NCI-H510A (cell line): ENCODE measurements at places on chromosomes 4 and X.

DNA sequence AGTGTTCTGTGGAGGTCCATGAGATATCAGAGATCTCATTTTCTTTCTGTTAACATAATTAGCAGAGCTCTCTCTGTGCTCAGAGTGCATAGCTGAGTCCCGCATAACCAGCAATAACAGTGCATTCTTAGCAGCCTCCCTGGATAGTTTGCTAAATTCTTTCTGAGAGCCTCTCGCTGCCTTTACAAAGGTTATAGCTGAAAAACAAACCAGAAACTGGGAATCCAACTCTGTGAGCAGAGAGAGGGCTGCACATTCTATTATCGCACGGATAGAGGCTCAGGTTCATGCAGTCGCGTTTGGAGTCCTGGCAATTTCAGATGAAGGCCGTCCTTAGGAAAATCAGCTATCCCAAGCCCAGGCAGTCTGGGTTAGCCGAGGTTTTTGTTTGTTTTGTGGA is 1.2 kb downstream of the ENPP6 start:
- DNase-seq = no peak

DNA sequence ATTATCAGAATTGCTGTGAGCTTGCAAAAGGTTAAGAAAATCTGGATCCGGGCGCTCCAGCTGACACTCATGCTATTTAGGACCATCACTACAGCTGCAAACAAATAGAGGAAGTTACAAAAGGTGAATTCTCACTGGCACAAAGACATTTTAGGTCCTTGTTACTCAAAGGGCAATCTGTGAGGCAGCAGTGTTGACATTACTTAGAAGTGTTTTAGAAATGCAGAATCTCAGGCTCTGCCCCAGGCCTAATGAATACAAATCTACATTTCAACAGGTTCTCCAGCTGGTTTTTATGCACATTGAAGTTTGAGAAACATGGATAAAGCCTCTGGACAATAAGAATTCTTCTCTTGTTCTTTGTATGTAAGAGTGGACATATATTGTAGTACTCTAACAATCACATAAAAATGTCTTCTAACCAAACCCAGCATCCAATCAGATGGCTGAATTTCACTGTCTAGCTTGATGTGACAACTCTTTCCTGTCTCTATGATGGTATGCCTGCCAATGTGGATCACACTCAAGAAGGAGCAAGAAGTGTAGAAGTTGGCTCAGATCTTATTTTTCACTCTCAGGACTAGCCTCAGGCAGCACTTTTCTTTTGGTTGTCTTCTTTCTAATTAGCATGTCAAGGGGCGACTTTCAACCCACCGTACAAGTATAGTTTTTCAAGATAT is 18.8 kb downstream of the SLC7A11 start:
- DNase-seq = no peak

GRCh38 chr4:150581641-150582051 is 305 bp upstream of the MAB21L2 start:
- no peak for DNase-seq

GRCh38 chr4:78288327-78288726 is 231.2 kb downstream of the FRAS1 start:
- DNase-seq = no peak

- no peak for DNase-seq
Observed at GRCh38 chr4:140641789-140642439, 73.2 kb upstream of the UCP1 start.

DNA sequence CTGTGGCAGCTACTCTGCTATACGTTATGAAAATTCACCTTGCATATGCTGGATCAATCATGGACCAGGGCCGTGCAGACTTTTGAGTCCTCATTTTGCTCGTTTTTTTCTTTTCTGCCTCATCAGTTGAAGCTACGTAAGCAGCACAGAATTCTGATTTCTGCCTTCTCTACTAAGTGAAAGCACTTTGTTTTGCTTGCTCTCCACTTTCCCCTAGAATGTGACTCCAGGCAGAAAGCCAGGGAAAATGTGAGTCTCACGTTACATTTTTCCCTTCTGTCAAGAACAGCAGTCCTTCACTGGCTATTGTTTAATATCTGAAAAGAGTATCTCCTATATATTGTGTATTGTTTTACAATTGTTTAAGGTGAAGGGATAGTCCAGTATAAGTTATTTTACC is 1840.1 kb downstream of the PCDH7 start:
- DNase-seq = no peak

DNA sequence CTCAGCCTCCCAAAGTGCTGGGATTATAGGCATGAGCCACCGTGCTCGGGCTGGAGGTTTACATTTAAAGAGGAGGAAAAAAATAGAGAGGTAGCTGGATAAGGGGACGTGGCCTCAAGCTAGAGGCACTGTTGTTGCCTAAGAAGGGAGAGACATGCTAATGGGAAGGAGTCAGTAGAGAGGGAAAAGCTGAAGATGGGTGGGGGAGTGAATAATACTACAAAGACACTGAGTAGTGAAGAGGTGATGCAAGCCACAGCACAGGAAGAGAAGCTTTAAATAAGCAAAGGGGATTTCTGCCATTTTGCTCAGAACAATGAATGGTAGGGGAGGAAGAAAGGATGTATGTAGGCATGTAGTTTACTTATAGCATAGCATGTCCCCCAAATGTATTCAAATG is 11.5 kb upstream of the AP1S2 start:
- DNase-seq = no peak

DNA sequence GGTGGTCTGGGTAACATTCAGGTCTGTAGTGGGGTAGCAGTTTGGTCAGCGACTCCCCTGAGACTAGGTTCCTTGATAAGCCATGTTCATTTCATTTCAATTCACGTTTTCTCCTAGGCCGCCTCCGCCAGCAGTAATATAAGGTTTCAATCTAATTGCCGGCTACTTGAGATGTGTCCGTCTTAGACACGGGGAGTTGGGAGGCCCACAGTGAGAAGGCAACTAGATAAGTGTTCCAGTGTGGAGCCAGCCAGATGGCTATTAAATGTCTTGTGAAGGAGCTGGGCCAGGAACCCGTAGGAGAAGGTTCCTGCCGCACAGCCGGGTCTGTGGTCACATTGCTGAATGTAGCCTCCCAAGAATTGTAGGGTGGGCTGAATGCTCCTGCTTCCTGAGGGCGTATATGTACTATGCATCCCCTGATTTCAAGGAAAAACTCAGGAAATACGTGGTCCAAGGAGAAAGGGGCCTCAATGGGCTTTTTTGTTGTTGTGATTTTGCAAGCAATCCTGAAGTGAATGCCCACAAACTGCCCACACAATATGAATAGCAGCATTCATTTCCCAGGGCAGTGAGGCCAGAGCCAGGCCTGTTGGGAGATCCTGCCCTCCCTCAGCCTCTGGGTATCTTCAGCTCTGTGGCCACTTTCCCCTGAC is 220.6 kb upstream of the RPL34 start:
- DNase-seq = no peak

GRCh38 chr4:145554691-145555090 is 64.5 kb upstream of the MMAA start:
- no peak for DNase-seq

DNA sequence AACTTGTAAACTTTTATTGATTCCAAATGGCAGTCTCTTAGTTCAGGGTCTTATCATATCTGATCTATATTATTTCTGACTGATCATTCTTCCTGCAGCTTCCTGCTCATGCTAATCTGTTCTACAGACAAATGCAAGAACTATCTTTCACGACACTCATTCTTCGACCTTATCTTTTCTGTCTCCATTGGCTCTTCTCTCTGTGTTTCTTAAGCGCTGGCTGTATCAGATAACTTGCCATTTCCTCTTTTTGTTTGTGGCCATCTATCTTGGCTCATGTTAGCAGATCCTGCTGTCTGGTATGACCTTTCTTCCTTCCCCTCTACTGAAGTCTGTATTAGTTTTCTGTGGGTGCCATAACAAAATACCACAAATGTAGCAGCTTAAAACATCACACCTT is 230.5 kb upstream of the PUDP start:
- DNase-seq = no peak

DNA sequence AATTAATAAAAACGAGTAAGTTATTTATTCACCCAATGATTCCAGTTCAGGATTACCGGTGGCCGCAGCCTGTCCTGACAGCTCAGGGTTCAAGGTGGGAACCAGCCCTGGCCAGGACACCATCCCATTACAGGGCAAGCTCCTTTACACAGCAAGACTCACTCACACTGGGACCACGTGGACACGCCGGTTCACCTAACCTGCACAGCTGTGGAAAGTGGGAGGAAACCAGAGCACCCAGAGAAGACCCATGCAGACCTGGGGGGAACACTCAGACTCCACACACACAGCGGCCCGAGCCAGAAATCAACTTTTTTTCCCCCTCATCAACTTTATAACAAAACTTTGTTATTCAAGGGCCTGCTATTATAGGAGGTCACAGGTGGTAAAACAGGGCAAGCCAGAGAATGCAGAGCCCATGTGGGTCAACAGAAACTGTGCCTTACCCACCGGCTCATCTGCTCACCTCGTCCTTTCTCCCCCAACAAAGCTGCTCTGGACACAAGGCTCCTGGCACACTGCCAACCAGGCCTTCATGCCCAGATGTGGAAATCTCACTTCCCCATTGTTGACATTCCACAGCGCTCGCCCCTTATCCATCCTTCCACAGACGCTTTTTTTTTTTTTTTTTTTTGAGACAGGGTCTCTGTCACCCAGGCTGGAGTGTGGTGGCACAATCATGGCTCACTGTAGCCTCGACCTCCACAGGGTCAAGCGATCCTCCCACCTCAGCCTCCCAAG is 8.0 kb upstream of the ODAPH start:
- DNase-seq = peak; percentile 9

- DNase-seq = peak; percentile 1
Observed at GRCh38 chr4:74262522-74262921, 45.7 kb upstream of the EPGN start.

DNA sequence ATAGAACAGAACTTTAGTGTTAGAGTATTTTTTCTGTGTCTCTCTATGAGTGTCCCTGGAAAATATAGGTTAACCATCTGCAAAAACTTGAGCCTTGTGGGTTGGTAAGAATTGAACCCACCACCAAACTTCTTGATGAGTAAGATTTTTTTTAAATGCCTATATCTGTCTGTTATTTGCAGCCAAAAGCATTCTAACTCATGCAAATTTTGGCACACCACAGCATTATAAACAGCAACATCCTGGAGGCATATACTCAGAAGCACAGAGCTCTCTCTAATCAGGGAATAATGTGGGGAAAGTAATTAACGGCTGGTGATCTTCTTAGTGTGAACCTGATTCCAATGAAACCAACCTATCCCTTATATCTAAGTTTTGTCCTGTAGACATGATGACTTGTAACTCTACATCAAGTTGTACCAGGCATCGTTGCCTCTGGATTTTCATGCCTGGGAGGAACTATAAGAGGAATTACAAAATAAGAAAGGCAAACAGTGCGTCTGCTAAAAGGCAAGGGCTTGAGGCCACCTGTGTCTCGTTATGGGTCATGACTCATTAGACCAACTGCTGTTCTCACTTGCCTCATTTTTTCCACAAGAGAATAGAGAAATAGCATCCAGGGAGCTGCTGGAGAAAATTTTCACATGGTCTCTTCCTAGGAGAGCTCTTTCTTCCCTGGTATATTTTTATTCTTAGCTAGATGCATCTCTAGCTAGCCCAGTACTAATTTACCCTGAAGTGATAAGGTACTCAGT is 202.4 kb downstream of the CHIC2 start:
- DNase-seq = peak; percentile 82

DNA sequence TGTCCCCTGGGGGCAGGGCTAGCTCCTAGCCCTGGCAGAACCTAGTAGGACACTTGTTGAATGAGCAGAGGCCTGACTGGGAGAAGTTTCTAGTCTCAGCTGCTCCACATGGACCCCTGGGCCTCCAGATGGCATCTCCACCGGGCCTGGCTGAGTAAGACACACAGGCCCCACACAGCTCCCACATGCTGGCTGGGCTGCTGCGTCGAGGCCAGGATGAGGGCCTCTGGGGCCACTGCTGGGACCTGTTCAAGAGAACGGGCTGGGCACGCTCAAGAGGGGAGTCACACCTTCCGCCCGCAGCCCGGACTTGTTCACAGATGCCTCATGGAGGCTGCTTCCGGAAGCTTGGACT is 4.2 kb upstream of the HGFAC start:
- no peak for DNase-seq

DNA sequence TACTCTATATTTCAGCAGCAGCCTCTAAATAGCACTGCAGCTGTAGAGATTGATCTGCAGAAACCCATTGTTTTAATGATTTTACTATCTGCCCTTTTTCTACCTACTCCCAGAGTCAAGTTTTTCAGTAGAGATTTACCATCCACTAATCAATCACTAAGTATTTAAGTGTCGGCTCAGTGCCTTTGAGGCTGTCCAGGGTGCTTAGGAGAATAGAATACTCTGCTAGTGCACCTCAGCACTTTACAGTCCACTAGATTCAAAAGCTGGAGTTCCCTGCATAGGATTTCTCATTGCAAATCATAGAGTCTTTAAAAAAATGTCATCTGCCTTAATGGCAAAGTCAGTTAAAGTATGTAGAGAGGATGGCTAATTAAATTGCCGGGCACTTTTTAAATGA is 29.6 kb upstream of the ANAPC4 start:
- DNase-seq = no peak

- DNase-seq = no peak
Observed at GRCh38 chr4:5756271-5756670, 45.3 kb downstream of the EVC start.

DNA sequence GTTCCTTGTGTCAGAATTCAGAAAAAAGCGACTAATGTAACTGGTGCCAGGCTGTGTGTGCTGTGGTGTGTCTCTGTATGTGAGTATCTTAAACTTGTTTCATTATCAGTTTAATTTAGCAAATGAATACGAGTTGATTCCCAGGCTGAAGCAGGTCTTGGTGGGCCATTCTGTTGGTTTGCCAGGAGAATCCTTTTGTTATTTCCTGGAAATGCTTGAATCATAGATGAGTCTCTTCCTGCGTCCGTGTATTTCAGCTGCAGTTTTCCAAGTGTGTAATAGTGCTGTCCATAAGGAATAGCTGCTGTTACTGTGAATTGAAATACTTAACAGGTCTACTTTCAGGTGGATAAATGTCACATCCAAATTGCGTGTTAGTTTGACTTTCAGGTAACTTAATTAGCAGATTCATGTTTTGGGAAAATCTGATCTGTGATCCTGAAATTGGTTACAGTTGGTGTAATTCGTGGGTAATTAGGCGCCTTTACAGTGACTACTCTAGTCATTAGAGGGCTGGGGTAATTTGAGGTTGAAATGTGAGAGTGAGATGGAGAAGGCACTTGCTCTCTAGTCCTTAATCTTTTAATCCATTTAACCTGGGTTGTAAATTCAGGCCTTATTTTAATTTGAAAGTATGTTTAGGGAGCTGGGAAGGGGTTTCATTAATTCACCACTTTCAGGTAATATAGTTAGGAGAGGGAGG is 23.8 kb downstream of the TMEM131L start:
- DNase-seq = no peak

- DNase-seq = no peak
Observed at GRCh38 chr4:183431614-183432013, 12.8 kb upstream of the CDKN2AIP start.

GRCh38 chrX:121949041-121949760 is 901.8 kb downstream of the GLUD2 start:
- DNase-seq = no peak
